Fibroblast of mammary gland (primary cell): ENCODE measurements at places on chromosomes 1 and 21.

DNA sequence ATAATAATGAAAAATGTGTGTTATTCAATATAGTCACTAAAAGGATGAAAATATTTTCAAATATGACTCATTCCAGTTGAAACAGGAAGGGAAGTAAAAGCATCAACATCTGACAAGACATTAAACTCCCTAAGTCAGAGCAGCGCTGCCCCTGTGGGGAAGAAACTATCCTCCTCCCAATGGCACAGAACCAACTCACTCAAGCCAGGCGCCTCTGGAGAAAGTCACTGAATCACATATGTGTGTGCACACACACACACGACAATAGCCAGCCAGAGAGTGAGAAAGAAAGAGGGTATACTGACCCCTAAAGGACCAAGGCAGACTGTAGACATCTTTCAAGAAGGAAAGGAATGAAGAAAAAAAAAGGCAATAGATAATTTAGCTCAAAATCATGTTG is 126.9 kb downstream of the SETD4 start:
- DNase-seq = peak; percentile 96

DNA sequence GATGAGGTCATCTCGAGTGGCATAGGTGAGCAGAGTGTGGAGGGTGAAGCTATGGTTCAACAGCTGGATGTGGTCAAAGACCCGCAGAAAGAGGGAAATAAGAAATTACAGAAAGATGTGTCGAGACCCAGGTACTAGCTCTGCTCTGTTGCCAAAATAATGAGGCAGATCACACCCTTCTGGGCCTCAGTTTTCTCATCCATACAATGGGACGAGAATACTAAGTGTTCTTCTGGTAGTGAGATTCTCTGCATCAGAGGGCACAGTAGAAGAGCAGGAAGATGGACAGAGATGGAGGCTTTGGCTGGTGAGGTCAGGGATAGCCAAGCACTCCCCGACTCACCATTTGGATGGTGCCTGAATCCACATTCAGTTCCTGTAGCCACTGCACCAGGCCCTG is 11.1 kb downstream of the MAP3K6 start:
- DNase-seq = no peak

- no peak for DNase-seq
Measured at GRCh38 chr1:42167611-42168390, 3.3 kb upstream of the GUCA2A start.

GRCh38 chr1:26728645-26729044 is 32.8 kb downstream of the ARID1A start:
- no peak for DNase-seq
